Endothelial cell of umbilical vein (primary cell): ENCODE measurements at places on chromosomes 4 and X. TPM values are rescaled to one million over a fixed set of nuclear protein-coding genes. Genes with fewer than 3 reads are reported as not detected.

The GLUD2 gene
- 0.33 and 0.53 TPM in 2 replicates for total RNA-seq

DNA sequence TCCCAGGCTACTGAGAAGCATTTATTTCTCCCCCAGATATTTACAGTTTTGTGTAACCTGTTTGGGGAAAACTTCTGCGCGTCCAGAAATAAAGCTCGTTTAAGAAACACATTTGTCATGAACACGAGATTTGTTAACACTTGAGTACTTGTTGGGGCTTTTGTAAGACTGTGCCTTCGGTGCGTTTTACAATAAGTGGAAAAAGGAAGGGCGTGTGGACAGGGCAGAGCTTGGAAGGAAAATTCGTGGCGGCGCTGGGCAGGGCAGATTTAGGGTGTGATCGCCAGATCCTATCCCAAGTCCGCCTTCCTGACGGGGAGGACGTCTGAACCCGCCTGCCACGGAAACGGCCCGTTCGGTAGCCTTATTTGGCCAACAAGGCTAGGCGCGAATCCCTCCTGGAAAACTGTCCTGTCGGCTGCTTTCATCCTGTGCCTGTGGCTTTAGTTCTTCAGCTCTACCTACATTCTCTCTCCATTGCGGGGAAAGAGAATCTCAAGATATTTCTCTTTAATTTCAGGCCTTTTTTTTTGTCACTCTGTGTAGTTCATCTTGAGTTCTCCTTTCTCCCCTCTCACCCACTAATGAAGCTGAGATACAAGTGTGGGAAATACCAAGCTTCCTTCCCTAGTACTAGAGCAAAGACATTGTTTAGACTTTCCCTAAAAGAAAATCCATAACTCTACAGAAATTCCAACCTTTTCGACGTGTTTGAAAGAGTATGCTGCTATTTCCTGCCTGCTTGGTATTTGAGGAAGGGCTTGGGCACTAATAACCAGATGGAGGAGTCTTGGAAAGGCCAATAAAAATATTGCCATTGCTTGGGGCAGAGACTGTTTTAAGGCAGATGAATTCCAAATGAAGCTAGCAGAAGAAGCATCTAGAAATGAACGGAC lies 982 bp downstream of the PDLIM5 start:
- DNase-seq = peak; percentile 80

GRCh38 chr4:136412708-136413107 lies 1119.6 kb downstream of the PCDH18 start:
- peak; percentile 87 for DNase-seq

DNA sequence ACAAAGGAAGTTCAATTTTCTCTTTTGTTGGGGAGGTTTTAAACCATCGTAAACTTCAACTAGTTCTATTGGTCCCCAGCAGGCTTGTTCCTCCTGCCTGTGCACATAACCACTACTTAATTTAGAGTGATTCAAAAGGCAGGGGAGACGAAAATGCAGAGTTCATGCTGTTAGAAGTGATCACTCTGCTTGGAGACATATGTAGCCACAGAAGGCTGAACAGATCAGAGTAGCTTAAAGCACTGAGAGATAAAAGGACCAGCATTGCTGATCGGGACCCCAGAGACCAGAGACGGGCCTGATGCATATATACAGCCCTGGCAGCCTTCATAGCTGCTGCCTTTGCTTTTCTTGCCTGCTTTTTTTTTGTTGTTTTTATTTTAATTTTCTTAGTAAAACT lies 662.0 kb upstream of the CPEB2 start:
- no peak for DNase-seq

- DNase-seq = no peak
These were observed 175.0 kb upstream of the UGT8 start for GRCh38 chr4:114423582-114423981.

GRCh38 chr4:56870946-56871345 lies 36.8 kb upstream of the REST start:
- DNase-seq = no peak

The TSPAN7 gene
- 4.2 and 5.2 TPM in 2 replicates for total RNA-seq

GRCh38 chr4:177391287-177391686 lies 51.0 kb downstream of the AGA start:
- no peak for DNase-seq

The FGF2 gene
- total RNA-seq = 16.3 and 23.9 TPM in 2 replicates

The AFP gene
- total RNA-seq = not detected in 2 replicates

GRCh38 chrX:151393514-151393913 lies 3.5 kb upstream of the VMA21 start:
- DNase-seq = no peak

The PABPC1L2A gene
- total RNA-seq = not detected in 2 replicates

The TAB3 gene
- 11.7 and 12.0 TPM in 2 replicates for total RNA-seq

GRCh38 chr4:130568746-130569145 lies 1472.8 kb downstream of the C4orf33 start:
- DNase-seq = no peak

- no peak for DNase-seq
These were observed 42.6 kb downstream of the RAPGEF2 start for GRCh38 chr4:159145318-159145991.

The CT45A2 gene
- total RNA-seq = not detected in 2 replicates

- no peak for DNase-seq
These were observed 71.4 kb upstream of the ETNPPL start for GRCh38 chr4:108834166-108834834.

The MED28 gene
- 41.2 and 49.1 TPM in 2 replicates for total RNA-seq

The F8A2 gene
- total RNA-seq = not detected in 2 replicates

DNA sequence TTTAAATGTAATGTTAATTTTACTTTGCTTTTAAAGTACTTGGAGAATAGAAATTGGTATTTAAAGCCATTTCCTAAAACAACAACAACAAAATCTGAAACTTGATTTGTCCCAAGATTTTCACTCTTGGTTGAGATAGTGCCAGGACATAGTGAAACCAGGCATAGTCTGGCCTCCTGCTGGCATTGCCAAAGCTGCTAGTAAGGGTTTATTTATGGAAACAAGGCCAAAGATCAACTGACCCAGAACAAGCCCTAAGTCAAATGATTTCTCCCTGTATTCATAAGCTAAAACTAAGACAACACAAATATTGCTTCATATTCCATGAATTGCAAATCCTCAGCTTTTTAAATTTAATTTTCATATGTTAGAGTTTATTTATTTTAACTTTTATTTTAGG lies 227.5 kb upstream of the FGF13 start:
- no peak for DNase-seq

DNA sequence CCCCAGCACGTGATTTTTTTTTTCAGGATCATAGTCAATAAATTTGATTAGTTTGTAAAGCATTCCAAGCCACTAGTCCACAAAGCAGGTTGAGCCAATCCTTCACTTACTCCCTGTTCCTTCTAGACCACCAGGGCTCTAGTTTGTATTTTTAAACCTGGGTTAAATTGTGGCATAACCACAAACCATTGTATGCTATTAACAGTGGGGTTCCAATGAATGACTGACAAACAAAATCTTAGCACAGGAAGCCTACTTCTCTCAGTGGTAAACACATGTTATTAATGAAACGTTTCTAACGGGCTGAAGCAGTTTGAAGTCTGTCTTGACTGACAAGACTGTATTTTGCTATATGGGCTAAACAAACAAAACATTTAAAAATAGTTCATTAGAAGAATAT lies 48.6 kb upstream of the GYPA start:
- no peak for DNase-seq

The SLC26A1 gene
- total RNA-seq = 0.32 TPM in 1 of 2 replicates, not detected in the other

GRCh38 chr4:149972407-149972806 lies 105.8 kb upstream of the DCLK2 start:
- no peak for DNase-seq

The PRR32 gene
- total RNA-seq = not detected in 2 replicates

- peak; percentile 95 for DNase-seq
These were observed 13.0 kb downstream of the RGS12 start for GRCh38 chr4:3305610-3306371.

GRCh38 chr4:26822546-26822945 lies 38.1 kb upstream of the STIM2 start:
- DNase-seq = no peak

The SH2D1A gene
- total RNA-seq = not detected in 2 replicates

DNA sequence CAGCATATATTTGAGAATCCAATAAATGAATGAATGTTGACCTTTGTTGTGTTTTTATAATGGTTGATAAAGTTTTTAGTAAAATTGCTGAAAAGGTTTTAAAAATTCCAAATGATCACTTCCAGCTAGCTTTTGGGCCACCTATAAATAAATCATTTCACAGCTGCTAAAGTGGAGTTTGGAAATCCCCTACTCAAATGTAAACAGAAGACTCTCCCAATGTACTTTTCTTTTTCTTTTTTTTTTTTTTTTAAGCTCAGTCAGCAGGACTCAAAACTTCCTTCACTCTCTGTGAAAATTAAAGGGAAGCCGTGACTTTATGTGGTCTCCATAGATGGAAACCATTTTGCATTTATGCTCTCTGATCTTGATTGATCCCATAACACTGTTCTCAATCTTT lies 45.2 kb downstream of the CXCL13 start:
- no peak for DNase-seq

DNA sequence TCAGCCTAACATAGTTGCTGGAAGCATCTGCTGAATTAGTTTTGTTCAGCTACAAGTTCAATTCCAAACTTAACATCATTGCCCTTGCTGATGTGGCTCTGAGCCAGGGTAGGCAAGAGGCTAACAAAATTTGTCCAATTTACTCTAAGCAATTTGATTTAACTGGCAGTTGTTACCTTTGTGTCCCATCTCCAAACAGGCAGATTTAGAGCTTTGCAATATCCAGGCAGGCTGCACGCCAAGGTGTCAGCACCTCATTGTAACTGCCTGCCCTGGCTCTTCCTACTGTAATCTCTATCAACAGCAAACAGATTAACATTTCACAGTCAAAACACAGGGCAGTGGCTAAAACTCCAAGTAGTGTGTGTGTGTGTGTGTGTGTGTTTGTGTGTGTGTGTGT lies 2070.6 kb downstream of the PCDH7 start:
- no peak for DNase-seq

The HNRNPDL gene
- total RNA-seq = 292 and 293 TPM in 2 replicates

GRCh38 chr4:53706422-53707032 lies 115.2 kb upstream of the LNX1 start:
- peak; percentile 36 for DNase-seq

DNA sequence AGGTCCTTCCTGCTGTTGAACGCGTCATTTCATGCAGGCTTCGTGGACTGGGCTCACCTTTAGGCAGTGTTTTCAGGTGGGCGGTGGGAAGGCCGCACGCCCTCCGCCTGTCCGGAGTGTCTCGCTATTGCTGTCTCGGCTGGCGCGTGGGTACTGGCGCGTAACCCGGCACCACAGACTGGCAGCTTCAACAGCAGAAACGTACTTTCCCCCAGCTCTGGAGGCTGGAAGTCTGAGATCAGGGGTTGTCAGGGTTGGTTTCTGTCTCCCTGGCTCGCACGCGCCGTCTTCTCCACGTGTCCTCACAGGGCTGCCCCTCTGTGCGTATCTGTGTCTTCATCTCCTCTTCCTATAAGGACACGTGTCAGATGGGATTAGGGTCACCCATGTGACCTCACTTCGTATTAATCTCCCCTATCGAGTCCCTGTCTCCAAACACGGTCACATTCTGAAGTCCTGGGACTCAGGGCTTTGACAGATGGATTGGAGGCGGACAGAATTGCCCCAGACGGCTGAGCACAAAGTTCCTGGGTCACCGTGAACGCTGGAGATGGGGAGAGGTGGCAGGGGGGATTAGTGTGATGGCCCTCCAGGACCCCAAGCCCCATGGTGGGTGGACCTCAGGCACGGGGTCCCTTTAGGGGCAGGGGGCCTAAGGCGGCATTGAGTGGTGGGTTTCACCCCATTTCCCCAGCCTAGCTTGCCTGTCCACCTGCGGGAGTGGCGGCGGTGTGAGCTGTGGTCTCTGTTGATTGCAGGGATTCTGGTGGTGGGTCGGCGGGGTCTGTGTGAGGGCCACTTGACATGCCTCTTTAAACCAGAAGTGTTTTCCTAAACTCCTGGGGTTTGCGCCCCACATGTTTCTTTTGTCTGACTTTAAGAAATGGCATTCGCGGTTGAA lies 83.4 kb upstream of the LRPAP1 start:
- no peak for DNase-seq

The DCAF4L1 gene
- 0.15 and 0.16 TPM in 2 replicates for total RNA-seq

The SLC7A11 gene
- 79.3 and 82.7 TPM in 2 replicates for total RNA-seq

The ZNF595 gene
- 9.7 and 11.1 TPM in 2 replicates for total RNA-seq

GRCh38 chr4:162557516-162558106 lies 393.8 kb upstream of the FSTL5 start:
- DNase-seq = no peak

GRCh38 chr4:36385951-36386571 lies 104.6 kb downstream of the DTHD1 start:
- no peak for DNase-seq

DNA sequence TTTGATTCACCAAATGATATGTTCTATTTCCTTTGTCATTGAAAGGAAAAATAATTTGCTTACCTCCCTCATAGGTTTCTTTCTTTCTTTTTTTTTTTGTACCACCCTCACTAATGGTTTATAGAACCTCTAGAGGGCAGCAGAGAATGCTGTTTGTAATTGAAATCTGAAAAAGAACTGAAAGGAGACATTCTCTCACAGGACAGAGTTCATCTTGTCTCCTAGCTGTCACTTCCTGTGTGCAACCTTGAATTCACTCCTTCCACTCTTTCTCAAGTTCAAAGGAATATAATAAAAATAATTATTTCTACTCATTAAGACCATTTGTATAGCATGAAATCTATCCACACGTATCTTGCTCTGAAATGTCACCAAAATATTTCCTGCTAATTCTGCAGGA lies 51.0 kb downstream of the GUCY1B1 start:
- DNase-seq = peak; percentile 58

DNA sequence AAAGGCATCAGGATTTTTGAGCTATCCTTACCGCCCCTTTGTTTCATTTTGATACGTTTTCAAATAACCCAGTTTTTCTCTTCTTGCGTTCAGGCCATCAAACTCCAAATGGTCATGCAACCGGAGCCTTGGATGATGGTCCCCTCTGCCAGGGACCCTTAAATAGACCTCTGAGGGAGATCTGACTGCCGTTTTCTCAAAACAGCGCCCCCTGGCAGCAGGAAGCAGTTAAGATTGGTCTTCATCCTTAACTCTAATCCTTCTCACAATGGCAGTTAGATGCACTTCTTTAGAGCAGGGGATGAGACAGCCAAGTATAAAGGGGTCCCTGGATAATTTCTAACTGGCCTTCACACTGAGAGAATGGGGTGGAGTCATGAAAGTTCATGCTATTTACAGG lies 525.0 kb upstream of the SPANXN1 start:
- DNase-seq = no peak

The SHROOM2 gene
- 10.4 and 11.8 TPM in 2 replicates for total RNA-seq

The NAA11 gene
- total RNA-seq = not detected in 2 replicates

GRCh38 chr4:105119356-105119755 lies 27.3 kb upstream of the TET2 start:
- DNase-seq = no peak

The VEGFC gene
- total RNA-seq = 34.9 and 47.1 TPM in 2 replicates

The ADGRG4 gene
- 0.04 and 0.05 TPM in 2 replicates for total RNA-seq

DNA sequence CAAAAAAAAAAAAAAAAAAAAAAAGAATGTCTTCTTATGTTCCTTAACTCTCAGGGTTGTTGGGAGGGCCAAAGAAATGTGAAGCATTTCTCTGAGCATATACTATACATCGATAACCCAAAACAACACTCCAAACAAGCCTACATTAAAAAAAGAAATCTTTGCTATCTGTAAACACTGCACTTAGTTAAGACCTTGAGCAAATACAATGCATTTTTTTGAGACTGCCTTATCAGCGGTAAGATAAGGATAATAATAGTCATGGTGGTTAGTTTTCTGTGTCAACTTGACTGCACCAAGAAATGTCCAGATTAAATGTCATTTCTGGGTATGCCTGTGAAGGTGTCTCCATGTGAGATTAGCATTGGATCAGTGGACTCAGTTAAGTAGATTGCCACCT lies 541.9 kb downstream of the PACRGL start:
- no peak for DNase-seq
